ENCODE measurements at places on chromosomes 1 and 21.
A peak's percentile ranks its signal among the peaks of the same experiment; 100 is the strongest.

GRCh38 chr1:221548942-221549341 is 192.9 kb downstream of the DUSP10 start:
- no peak for DNase-seq

- no peak for DNase-seq
Measured at GRCh38 chr1:4702932-4703331, 48.5 kb downstream of the AJAP1 start.

DNA sequence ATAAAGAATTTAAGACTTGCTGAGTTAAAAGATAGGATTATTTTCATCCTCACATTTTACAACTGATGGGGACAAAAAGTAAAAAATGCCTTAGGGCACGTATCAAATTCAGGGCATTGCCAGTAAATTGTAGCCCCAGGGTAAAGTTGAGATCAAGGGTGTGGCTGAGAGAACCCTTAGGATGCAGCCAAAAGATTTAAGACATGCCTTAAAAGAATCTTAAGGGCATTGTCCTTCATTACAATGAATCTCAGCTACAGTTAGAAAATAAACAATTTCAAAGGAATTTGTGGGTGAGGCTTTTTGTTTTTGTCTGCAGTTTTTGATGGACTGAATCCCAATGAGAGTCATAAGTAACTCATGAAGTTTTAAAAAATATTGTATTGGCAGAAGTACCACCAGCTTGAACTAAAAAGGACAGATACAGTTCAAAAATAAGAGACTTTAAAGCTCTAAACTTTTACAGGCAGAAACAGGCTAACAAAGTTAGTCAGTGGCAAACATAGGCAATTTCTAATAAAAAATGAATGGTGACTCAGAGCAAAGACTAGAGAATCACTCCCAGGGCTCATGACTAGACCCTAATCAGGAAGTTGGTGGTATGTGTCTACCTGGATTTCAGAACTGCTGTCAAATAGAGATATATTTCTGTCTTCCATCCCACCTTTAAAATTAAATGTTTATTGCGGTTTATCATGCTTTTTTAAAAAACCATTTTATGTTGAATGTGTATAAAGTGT is 165.1 kb upstream of the SNX7 start:
- DNase-seq, result no peak

DNA sequence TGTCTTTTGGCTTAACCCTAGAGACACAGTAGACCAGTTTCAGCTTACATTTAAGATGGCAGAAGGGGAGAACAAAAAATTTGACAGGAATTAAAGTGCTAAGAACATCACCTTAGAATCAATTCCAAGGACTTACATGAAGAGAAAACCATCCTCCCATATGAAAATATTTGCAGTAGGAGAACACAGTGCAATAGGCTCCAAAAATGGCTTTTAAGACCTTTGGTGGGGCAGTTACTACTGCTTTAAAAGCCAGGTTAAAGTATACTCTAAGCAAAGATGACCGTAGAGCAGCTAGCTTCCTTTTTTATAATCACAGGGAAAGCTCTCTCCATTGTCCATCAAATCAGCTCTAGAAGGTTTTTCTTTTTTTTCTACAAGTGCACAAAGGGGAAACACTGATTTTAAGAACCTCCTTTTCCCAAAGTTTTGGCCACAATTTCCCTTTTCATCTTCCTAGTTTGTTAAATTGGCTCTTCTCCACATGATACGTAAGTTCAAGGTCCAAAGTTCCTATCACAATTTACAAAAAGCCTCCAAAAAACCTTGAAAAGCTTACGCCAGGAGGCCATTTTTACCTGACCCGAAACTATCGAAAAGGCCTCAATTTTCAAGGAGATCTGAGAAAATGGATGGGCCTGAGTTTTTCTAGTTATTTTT is 3.3 kb downstream of the TXNIP start:
- no peak for DNase-seq

GRCh38 chr1:112618721-112619517 is at the start of gene ST7L:
Gene ST7L (minus strand): TSS chr1:112619141. CDS start chr1:112619113, 28 bp downstream.
- peak; percentile 86 for DNase-seq

DNA sequence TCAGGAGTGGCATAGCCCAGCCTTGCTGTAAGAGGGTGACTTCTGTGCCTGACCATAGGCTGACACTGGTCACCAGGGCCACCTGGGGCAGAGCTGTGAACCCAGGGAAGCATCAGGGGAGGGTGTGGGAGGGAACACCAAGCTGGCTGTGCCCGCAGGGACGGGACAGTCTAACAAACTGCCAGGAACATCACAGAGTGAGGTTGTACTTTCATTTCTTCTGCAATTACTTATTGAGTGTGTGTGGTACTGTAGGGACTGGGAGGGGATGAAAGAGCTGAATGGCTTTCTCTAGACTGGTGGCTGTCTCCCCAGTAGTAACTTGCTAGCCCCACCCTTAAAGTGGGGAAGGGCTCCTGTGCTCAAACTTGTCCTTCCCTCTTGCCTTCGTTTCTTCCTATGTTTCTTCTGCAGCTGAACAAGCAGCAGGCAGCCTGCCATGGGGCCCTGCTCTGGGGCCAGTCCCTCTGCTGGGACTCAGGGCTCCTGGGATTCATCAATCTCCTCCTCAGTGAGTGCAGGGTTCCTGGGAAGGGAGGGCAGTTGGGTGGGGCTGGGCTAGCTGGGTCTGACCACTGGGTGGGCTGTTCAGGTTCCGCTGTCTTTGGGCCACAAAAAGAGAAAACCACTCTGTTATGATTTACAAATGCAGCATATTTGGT is 39.7 kb upstream of the ETV3 start:
- DNase-seq, result no peak

- DNase-seq, result no peak
Measured at GRCh38 chr1:46394872-46395465, 852 bp downstream of the FAAH start.

GRCh38 chr1:175536921-175537320 is 206.5 kb downstream of the TNR start:
- no peak for DNase-seq

- no peak for DNase-seq
Measured at GRCh38 chr1:234725177-234726132, 115.5 kb upstream of the IRF2BP2 start.

DNA sequence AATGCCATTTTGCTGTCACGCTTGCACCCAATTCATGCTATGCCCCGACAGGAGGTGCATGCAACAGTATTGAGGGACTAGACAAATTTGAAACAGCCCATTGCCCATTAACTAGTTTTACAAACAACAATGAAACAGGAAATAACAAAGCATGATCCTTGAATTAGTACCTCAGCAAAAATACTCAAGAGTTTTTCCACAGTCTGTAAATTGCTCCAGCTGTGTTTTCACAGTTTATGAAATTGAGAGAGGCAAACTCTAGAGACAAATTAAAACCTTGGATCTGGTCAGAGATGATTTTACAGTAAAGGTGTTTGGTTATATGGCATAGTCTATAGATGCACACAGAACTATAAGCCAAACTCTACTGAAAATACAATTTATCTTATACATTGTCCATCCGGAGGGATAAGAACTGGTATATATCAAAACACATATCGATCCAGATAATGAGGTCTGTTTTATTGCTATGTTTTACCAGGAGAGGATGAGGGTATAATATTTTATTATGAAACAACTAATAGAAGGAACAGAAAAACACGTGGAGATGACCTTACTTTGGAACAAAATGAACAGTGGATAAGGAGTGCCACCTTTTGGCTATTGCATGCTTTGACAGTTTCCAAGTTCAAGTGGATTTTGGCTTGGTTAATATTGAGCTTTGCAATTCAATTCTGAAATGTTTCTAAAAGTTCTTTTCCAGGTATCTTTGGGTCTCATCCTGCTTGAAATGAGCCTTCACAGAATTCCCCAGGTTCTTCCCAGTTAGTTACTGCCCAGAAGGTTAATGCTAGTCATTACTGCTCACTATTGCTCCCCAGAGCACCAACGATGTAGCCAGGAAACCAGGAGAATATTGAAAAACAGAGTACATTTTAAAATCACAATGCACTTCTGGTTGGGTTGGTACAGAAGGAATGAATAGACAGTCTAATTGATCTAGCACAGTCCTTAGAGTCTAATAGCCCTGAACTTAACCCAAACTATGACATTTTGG is 45.7 kb downstream of the ZC3H11B start:
- no peak for DNase-seq

DNA sequence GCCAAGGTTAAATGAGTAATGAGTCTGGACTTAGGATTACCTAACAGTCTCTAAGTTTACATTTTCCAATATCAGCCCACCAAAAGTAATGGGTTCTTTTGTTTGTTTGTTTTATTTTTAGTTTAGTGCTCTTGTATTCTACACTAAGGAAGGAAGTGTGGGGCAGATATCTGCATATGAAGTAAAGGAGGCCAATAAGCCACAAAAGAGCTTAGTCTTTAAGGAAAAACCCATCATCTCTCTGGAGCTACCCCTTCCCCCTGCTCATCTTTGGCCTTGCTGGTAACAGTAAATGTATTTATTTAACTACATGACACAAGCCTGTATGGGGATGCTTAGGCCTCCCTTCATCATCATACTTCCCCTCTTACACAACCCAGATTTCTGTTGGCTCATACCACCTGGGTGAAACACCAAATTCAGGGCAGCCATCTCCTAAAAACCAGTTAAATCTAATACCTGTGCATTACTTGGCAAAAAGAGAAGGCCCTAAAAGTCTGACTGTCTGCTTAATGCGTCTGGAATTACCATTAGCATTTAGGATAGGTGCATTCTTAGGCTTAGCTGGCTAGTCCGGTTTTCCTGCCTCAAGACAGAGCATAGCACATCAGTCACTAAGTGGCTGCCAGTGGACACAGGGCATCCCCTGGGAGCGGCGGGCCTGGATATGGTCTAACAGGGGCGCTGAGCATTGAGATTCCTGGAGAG is 96.8 kb upstream of the ADGRL2 start:
- no peak for DNase-seq

GRCh38 chr21:44813727-44814126 is 4.1 kb downstream of the SUMO3 start:
- no peak for DNase-seq

DNA sequence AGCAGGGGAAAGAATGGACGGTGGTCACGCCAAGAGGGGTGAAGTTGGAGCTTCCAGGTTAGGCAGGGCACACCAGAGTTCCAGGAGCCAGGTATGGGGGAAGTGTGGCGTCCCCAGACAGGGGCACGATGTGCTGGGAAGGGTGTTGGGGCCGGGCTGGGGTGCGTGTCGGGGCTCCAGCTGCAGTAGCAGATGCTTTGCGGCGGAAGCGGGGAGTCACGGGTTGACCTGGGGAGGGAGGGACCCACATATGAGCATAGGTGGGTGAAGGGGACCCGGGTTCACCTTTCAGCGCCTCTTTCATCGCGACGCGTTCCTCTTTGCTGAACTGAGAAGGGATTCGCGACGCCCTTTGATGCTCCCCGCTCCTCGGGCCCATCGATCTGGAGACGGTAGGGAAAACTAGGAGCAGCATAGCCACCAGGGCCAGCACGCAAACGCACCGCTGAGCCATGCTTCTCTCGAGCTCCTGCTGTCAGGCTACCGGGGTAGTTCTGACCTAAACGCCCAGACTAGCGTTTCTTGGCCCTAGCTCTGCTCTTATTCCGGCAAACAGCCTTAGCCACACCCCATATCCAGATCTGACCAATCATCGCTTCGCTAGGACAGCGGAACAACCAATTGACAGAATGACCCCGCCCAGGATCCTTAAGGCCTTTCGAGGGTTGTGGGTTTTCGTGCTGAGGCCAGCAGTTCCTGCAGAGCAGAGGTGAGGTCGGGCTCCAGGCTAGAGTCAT is at the start of gene PM20D1:
Gene PM20D1, minus strand, starts transcription at position 514 of the 737 bp plus-strand sequence. Its CDS starts 60 bp downstream, at position 454.
- DNase-seq, result peak; percentile 65

GRCh38 chr1:115176189-115176588 is 86.9 kb upstream of the TSPAN2 start:
- DNase-seq, result no peak

GRCh38 chr21:25573409-25574206 is 33.7 kb downstream of the MRPL39 start:
- no peak for DNase-seq

- no peak for DNase-seq
Measured at GRCh38 chr21:30083225-30083945, 83.2 kb downstream of the CLDN17 start.

DNA sequence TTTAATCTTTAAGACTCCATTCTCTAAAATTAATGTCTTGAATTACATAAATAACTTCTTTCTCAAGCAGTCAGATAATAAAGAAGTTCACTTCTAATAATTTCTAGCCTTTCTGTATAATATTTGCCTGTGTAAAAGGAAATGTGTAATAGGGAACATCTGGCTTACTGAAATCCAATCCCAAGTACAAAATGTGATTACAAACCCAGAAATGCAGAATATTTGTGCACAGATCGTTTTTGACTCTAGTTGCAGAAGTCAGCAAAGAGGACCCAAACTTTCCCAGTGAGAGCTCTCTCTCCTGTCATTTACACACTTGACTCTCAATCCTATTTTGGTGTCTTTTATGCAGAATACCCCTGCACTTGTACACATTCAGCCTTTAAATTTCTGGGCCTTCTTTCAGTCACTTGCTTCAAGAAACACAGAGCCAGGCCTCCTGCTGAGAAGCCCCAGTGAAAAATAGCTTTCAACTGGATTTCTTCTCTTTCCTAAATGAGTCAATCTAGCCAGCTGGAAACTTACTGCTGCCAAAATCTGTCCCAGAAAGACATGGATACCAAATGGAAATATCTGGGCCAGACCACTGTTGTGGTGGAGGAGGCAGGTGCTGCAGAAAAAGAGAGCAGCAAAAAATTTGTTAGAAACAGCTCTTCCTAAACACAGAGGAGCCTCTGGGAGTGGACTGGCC is 68.5 kb upstream of the ADAM30 start:
- DNase-seq, result no peak

- DNase-seq, result no peak
Measured at GRCh38 chr1:162561616-162562469, at the start of gene UAP1. Gene UAP1 (plus strand): TSS chr1:162561722. CDS start chr1:162566069, 4,347 bp downstream.

DNA sequence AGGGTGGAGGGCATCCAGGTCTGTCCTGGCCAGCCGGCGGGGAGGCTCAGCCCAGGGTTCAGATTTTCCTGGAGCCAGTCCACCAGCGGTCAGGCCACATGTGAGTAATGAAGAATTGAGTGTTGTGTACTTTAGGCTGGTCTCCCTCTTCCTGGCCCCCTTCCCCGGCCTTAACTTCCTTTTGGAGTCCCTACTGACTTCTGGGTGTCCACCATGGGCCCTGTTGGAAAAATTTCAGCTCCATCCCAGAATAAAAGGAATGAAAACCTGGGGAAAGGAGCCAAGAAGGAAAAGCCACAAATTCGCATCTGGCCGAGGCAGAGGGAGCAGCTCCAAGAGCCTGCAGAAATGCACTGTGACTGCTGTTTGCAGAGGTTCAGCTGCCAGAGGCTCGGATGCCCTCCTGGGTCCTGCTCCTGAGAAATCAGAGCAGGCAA is 35.5 kb upstream of the HHAT start:
- DNase-seq, result peak; percentile 74

DNA sequence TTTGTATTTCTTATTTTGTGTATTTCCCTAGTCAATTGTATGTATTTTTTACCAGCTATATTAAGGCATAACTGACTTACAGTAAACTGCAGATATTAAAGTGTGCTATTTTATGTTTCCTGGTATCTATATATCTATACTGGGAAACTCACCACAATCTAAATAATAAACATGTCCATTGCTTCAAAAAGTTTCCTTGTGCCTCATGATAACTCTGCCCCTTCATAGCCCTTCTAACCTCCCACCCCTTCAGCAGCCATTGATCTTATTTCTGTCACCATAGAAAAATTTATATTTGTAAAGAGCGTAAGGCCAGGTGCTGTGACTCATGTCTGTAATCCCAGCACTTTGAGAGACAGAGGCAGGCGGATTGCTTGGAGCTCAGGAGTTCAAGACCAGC is 9.3 kb upstream of the RRP15 start:
- DNase-seq, result no peak

All from psoas muscle (tissue), 8 donors.